ENCODE measurements at places on chromosomes 5 and 9.
A peak's percentile ranks its signal among the peaks of the same experiment; 100 is the strongest.

- no peak overlapping the region for H3K4me3 ChIP-seq
- DNase-seq: no peak
- peaks cover 4% of the 10 kb centered on the region for H3K4me1 ChIP-seq
- H3K36me3 ChIP-seq: no peaks in the 10 kb centered on the region
- peaks cover 12% of the 10 kb centered on the region for H3K27me3 ChIP-seq
- no peak overlapping the region for H3K27ac ChIP-seq
These were observed 17.7 kb upstream of the CARTPT start for GRCh38 chr5:71701407-71701806.

DNA sequence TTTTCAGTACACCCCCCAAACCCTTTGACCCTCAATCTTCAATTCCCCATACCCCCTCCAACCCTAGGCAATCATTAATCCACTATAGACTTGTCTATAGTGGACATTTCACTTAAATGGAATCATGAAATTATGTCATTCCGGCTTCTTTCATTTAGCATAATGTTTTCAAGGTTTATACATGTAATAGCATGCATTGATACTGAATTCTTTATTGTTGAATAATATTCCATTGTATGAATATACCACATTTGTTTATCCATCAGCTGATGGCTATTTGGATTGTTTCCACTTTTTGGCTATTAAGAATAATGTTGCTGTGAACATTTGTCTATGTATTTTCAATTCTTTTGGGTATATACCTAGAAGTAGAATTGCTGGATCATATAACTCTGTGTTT, 238.8 kb downstream of the PDE4D start:
- H3K27me3 ChIP-seq: no peaks in the 10 kb centered on the region
- H3K4me3 ChIP-seq: no peak overlapping the region

DNA sequence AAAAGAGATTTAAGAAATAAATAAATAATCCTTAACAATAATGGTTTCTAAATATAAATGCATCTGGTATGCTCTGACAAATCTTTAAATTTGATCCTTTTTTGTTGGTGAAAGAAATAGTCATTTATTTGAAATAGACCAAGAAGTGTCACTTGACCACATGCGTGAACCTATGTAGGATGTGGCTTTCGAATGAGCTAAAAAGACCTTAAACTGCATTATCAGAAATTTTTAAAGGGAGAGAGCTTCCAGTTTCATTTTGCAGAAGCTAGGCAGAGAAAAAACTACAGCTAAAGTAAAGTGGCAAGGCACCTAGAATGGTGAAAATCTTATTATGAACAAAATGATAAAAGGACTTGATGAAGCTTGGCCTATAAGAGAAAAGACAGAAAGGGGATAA, 309.2 kb upstream of the EFNA5 start:
- H3K27me3 ChIP-seq: no peaks in the 10 kb centered on the region
- H3K27ac ChIP-seq: no peak overlapping the region
- peak overlapping the region; percentile 51 for H3K4me3 ChIP-seq
- DNase-seq: no peak
- H3K4me1 ChIP-seq: peaks cover 34% of the 10 kb centered on the region

- no peak overlapping the region for H3K27ac ChIP-seq
- H3K36me3 ChIP-seq: peaks cover 7% of the 10 kb centered on the region
- H3K27me3 ChIP-seq: peaks cover 9% of the 10 kb centered on the region
- peak overlapping the region; percentile 60 for H3K4me3 ChIP-seq
- peaks cover 9% of the 10 kb centered on the region for H3K4me1 ChIP-seq
These were observed 37.6 kb downstream of the ANKRD33B start for GRCh38 chr5:10601246-10602030.

GRCh38 chr5:14168144-14168792, 25.1 kb downstream of the TRIO start:
- no peak overlapping the region for H3K27ac ChIP-seq
- H3K36me3 ChIP-seq: no peaks in the 10 kb centered on the region
- H3K27me3 ChIP-seq: no peaks in the 10 kb centered on the region
- no peak for DNase-seq
- peaks cover 4% of the 10 kb centered on the region for H3K4me1 ChIP-seq
- no peak overlapping the region for H3K4me3 ChIP-seq

DNA sequence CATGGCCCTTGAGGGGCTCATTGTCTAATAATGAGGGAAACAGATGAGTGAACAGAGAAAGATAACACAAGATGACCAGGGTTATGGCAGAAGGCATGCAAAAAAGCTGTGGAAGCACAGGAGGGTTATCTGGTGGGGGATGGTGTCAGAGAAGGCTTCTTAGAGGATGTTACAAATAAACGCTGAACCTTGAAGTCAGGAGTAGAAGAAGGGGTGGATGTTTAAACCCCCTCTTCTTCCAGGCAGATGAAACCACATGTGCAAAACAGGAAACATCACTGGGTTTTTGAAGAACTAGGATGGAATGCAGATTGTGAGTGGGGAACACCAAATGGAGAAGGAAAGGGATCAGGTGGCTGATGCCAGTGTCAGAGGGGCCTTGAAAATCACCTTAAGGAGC, 41.8 kb upstream of the NR5A1 start:
- H3K27me3 ChIP-seq: peaks cover 20% of the 10 kb centered on the region
- H3K36me3 ChIP-seq: no peaks in the 10 kb centered on the region
- no peaks in the 10 kb centered on the region for H3K4me1 ChIP-seq
- no peak for DNase-seq

DNA sequence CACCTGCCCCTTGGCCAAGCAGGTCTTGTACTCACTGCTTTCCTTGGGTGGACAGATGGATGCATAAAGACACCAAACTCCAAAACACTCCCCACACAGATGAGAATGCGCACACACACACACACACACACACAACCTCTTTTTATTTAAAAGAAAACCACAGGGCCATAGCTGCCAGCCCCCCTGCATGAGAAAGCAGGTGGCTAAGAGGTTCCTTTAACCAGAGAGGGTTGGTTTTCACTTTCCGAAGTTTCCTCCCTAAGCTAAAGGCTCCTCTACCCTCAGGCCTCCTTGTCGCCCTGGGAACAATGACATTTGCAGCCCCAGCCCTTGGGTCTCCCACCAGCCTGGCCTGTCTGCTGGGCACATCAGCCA, 11.1 kb downstream of the NR5A1 start:
- peaks cover 5% of the 10 kb centered on the region for H3K4me1 ChIP-seq
- DNase-seq: no peak
- peaks cover 5% of the 10 kb centered on the region for H3K36me3 ChIP-seq

DNA sequence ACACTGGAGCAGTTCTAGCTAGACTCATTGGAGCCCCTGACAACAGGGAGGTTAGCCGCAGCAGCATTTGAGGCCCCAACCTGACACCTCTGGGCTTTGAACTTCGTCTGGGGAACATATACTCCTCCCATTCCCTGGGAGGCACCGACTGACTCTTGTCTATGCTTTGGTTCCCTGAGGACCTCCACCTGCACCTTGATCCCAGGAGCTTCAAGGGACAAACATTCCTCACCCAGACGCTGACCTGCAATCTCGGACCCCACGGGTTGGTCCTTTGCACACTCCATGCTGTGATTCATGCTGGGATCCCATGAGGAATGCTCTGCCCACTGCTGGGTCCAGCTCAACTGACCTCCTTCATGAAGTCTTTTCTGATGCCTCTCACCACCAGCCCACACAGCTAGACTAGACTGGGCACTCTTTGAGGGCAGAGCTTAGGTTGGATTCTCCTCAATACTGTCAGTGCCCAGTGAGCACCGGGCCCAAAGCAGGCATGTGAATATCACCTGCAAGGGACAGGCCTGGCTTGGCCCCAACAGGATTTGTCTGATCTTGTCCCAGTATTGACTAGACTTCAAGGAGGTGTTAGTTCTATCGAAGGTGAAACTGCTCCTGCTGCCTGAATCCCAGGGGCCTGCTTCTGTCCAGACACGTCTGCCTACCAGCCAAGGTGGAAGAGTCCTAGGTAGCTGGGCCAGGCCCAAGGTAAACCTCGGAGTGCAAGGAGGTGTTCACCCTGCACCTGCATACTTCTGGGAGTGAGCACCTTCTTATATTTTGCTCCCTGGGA, 51.8 kb upstream of the ZBTB43 start:
- peaks cover 29% of the 10 kb centered on the region for H3K27me3 ChIP-seq
- no peak overlapping the region for H3K4me3 ChIP-seq
- H3K27ac ChIP-seq: no peak overlapping the region

DNA sequence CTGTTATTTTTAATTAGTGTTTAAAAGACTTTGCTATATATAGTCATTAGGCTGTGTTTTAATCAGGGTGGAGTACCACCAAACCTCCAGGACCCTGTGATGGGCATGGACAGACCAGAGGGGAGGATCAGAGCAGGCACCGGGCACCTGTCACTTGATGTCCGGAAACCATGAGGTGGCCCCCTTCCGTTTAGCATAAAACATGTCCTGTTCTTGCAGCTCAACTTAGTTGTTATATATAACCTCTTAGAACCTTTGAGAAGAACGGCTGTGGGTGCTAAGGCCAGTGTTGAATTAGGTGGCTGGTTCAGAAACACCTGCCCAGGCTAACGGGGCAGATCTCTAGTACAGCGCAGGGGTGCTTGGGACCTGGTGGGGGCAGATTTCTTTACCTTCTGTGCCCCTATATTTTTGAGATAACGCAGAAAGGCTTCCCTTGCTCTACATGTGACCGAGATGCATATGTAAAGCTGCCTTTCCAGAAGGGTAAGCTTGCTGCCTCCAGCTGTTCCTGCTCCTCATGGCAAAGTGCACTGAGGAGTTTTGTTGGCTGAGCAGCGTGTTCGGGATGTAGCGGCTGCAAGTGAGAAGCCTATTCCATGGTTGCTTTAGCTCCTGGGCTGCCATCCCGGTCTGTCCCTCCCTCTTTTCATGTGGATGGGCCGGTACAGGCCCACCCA, 255.5 kb downstream of the FANCC start:
- H3K27me3 ChIP-seq: no peaks in the 10 kb centered on the region
- no peak overlapping the region for H3K4me3 ChIP-seq
- H3K36me3 ChIP-seq: peaks cover 4% of the 10 kb centered on the region

GRCh38 chr5:4549351-4549750, 590.8 kb upstream of the ADAMTS16 start:
- no peaks in the 10 kb centered on the region for H3K36me3 ChIP-seq
- no peaks in the 10 kb centered on the region for H3K4me1 ChIP-seq
- no peak overlapping the region for H3K4me3 ChIP-seq
